ENCODE measurements at places on chromosomes 13 and 19.
A peak's percentile ranks its signal among the peaks of the same experiment; 100 is the strongest.

DNA sequence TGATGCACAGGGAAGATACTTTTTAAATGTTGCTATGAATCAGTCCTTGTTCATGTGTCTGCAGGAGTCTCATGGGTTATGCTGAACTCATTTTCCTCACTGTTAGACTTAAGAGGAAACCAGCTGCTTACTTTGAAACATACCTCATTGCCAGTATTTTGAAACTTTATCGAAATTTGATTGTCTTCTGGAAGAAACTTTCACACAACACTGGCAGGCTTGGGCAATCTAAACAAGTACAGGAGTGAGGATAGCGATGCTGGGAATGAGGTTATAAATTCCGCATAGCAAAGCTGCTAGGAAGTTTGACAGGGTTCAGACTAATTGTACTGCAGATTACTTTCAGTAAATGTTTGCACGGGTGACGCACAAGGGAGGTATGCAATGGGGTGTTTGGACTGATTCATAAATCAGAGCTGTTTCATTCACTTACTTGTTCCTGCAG lies 245.7 kb downstream of the DNAJC15 start:
- DNase-seq = peak; percentile 97

GRCh38 chr13:29897102-29897501 lies 46.7 kb upstream of the UBL3 start:
- no peak for DNase-seq

DNA sequence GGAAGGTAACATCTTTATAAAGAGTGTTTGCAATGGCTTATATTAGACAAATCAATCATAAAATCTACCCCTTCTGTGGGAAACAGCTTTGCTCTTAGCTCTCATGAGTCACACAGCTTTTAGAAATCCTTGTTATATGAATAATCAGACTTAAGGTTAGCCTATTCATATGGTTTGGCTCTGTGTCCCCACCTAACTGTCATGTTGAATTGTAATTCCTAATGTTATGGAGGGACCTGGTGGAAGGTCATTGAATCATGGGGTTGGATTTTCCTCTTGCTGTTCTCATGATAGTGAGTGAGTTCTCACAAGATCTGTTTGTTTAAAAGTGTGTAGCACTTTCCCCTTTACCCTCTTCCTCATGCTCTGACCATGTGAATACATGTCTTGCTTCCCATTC lies 704.2 kb upstream of the KLHL1 start:
- peak; percentile 22 for DNase-seq

GRCh38 chr13:113045251-113046127 lies 60.1 kb upstream of the F7 start:
- DNase-seq = no peak

GRCh38 chr19:18119013-18119716 lies 21.6 kb downstream of the MAST3 start:
- peak; percentile 25 for DNase-seq

- peak; percentile 25 for DNase-seq
Measured at GRCh38 chr13:97660594-97661260, 226.8 kb downstream of the RAP2A start.

DNA sequence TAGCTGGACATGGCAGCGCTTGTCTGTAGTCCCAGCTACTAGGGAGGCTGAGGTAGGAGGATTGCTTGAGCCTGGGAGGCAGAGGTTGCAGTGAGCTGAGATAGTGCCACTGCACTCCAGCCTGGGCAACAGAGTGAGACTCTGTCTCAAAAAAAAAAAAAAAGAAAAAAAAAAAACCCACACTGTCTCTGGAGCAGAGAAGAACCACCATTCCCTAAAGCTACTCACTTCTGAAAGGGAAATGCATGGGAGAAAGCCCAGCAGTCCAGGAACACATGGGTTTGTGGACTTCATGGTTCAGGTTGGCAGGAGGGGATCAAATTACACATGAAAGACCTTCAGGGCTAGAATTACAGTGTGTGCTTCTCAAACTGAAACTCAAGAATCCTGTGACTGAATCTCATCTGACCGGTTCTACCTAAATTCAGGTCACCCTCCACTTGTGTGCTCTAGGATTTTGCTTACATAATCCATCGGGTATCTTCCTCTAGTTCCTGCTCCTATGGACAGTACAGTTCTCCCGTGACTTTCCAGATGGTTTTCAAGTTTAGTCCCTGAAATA lies 30.2 kb upstream of the CPB2 start:
- no peak for DNase-seq

DNA sequence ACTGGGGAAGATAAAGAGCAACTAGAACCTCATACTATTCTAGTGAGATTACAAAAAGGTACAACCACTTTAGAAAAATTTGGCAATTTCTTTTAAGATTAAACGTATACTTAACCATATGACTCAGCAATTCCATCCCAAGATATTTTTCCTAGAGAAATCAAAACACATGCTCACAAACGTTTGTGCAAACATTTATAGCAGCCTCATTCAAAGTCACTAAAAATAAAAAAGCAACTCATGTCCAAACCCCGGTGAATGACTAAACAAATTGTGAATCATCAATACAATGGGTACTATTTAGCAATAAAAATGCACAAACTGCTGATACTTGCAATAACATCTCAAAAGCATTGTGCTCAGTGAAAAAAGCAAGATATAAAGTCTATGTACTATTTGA lies 121.5 kb downstream of the FRY start:
- DNase-seq = peak; percentile 80

GRCh38 chr13:106905380-106906162 lies 337.6 kb upstream of the ARGLU1 start:
- peak; percentile 4 for DNase-seq

- no peak for DNase-seq
Measured at GRCh38 chr19:2685204-2685704, 17.2 kb downstream of the GNG7 start.

- DNase-seq = no peak
Measured at GRCh38 chr13:76853481-76853880, 32.7 kb downstream of the KCTD12 start.

DNA sequence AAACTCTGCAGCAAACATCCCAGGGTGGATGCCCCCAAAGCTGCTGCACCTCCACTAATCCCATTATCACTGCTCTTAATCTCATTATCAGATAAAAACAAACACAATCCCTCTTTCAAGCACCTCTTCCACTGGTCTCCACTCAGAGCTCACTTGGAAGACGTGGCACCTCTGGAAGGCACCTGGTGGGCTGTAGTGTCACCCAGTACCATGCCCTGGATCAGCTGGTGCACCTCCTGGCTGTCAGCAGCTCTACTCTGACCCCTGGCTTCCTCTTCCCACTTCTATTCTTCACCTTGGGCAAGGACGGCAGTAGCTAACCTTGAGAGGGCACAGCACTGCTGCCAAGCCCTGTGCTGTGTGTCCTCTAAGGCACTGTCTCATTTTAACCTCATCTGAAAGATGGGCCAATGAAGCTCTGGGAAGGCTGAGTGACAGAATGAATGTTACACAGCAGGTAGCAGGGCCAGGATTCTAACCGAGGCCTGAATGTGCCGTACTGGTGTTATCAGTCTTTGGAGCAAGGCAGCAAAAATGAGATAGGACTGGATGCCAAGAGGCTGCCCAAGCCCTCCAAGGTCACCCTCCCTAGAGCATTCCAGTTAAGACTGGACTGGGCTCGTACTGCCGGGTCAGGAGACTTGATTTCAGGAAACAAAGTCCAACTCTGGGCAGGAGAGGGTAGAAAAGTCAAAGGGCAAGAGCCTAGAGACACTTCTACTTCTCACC lies 7.4 kb downstream of the BRD4 start:
- DNase-seq = no peak

GRCh38 chr19:55368701-55369563 lies 1.3 kb downstream of the IL11 start:
- DNase-seq = peak; percentile 41

GRCh38 chr13:106986033-106986484 lies 418.1 kb upstream of the ARGLU1 start:
- peak; percentile 1 for DNase-seq

- no peak for DNase-seq
Measured at GRCh38 chr19:42206871-42207755, 10.4 kb downstream of the DEDD2 start.

GRCh38 chr13:74090869-74091605 lies 43.2 kb downstream of the KLF12 start:
- DNase-seq = no peak

- DNase-seq = peak; percentile 79
Measured at GRCh38 chr19:11138601-11139300, 16.8 kb downstream of the SPC24 start.

GRCh38 chr13:79477968-79478367 lies 3.0 kb upstream of the NDFIP2 start:
- no peak for DNase-seq

DNA sequence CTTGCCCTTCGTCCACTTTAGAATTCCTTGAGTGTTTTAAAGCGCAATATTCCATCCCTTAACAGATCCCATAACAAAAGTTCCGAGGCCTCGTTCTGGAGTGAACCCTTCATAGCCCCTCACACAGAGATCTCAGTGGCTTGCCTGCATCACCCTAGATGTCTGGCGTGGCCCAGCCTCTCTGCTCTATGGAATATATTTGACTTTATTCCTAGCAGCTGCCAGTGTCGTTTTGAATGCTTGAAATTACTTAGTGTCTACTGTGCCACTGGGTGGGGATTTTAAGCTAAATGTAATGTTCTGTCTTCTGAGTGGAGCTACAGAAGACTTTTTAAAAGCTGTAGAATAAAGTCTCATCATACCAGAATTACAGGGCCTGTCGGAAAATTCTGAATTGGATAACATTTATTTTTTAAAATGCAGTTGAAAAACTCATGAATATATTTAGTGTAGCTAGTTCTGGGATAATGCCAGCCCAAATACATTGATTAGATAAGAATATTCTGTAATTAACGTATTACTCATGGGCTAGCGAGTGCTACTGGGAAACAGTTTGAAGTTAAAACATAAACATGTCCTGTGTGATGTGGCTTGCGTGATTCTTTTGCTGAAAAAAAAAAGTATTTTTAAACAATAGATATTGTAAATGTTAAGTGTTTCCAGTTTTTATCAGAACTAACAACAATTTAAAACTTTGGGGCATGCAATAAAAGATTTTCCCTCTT lies 111.8 kb downstream of the ESD start:
- DNase-seq = no peak

GRCh38 chr13:69761581-69761980 lies 346.0 kb upstream of the ATXN8OS start:
- DNase-seq = no peak

DNA sequence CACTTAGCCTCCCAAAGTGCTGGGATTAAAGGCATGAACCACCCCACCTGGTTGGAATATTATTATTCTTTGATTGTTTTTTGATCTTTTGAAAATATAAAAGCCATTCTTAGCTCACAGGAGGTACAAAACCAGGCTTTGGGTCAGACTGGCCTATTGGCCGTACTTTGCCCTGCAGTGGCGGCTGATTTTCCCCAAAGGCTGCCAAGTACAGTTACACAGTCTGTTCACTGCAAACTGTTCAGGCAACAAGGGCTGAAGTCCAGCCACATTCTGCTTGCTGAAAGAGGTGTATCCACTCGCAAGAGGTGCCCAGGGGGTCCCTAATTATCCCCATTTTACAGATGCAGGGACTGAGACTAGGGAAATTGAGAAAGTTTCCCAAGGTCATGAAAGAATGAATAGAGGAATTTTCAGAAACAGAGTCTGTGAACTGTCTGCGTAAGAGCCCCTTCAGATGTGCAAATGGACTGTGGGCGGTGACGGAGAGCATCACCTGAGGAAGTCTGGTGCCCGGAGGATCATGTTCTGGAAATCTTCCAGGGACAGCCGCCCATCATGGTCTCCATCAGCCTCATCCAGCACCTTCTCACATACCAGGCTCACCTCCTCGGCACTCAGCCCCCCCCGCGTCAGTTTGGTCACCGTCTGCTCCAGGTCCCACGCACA lies 9.0 kb downstream of the CIB3 start:
- no peak for DNase-seq

DNA sequence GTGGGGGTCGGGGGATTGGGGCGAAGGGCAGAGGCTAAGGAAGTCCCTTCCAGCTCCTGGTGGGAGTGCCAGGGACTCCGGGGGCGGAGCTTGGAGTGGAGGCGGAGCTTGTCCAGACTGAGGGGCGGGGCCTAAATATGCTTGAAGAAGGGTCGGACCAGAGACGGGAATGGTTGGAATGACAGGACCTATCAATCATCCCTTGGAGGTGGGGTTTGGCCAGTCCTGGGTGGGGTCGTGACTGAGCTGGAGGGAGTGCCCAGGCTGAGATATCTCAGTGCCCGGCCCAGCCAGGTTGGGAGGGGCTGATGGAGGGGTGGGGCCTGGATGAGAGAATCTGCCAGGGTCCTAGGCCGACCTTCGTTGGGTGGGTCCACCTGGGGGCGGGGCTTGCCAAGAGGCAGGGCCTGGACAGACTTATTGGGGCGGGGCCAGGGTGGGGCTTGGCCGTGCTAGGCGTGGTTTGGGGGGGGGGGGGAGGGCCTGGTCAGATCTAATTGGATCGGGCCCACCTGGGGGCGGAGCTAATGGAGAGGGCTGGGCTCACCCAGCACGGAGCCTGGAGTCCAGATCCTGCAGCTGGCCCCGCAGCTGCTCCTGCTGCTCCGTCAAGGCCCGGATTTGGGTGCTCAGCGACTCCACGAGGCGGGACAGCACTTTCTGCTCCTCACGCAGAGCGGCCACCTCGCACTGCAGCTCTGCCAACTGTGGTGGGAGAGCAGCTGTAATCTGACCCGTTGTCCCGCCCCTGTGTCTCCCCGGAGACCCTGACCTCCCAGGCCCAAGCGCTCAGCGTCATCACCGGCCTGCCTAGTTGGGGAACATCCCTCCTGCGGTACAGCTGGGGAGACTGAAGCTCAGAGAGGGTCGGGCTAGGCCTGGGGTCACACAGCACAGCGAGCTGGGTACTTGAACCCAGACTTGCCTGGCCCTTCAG lies 2.6 kb upstream of the WIZ start:
- DNase-seq = peak; percentile 86

- no peak for DNase-seq
Measured at GRCh38 chr13:63299866-63300394, 1884.3 kb upstream of the PCDH20 start.

DNA sequence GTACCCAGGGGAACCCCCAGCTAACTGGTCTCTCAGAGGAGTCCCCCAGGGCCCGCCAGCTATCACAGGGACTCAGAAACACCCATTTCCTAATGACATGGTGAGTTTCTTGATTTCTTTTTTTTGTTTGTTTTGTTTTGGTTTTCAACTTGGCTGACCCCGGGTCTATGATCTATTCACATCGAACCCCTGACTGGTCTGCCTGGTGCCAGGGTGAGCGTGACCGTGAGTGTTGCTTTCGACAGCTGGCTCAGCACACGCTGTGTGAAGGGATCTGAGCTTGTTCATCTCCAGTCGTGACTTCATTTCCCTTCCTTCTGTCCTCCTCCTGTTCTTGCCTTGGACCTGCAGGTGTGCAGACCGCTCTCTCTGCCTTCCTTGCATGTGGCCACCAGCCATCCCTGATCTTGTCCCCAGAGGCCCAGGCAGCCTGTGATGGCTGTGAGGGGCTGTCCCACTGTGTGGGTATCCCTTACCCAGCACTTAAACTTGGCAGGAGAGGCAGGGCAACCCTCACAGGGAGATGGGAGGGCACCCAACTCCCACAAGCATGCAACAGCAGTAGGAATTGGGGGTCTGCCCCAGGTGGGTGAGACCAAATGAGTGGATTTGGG lies 26.2 kb downstream of the TMEM161A start:
- no peak for DNase-seq

GRCh38 chr19:17172624-17173345 lies 42.4 kb upstream of the USE1 start:
- no peak for DNase-seq

GRCh38 chr13:59203855-59204254 lies 959.9 kb downstream of the DIAPH3 start:
- peak; percentile 44 for DNase-seq
